Kidney capillary endothelial cell (primary cell): ENCODE measurements at places on chromosomes 16 and 17.

DNA sequence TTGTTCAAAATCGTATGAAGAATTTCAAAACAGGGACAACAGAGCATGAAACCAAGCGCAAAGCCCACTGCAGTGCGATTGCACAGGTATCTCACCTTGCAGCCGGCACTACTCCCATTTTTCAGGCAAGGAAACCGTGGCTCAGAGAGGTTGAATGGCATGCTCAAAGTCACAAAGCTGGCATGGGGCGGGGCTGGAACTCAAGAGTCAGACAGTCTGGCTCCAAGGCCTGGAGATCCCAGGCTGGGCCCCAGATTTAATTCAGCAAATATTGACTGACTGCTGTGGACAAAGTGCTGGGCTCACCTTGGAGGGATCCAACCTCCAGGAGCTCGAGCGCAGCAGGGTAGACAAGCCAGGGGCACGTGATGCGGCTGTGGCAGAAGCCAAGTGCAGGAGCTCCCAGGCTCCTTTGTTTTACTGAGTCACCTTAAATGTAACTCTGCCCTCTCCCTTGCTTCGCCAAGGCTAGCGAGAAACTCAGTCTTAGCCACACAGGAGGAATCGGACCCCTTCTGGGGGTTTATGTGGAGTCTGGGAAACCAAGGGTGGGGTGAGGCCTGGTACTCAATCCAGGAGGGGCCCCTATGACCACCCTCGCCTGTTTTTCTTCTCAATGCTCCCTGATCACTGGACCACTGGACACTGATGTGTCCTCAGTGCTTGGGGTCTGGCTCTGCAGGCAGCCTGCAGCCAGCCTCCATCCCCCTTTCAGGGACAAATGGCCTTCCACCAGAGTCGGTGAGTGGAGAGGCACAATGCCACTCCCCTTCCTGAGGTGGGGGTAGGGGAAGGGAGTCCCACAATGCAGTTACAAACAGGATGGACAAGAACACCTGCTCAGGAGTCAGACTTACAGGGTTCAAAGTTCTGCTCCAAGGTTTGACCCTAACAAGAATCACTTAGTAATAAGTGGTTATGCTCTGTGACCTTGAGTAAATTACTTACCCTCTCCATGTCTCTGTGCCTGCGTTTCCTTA lies 3.9 kb upstream of the SPATA20 start:
- DNase-seq = no peak

DNA sequence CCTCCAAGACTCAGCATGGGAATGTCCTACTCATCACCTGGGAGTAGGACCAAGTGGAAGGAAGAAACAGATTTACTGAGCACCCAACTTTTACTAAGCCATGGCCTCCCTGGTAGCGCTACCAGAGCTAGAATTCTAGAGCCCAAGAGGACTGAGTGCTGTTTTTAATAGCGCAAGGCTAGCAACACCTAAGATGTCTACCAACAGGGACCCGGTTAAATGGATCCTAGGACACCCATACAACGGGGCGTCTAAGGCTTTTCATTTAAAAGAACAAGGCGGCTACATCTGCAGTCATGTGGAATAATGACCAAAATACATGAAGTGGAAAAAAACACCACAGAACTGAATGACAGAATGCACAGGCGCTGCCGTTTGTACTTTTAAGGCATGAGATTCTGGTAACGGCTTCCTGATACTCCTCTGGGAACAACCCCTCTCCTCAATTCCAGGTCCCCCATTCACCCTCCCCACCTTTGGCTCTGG lies 5.1 kb downstream of the GGA2 start:
- DNase-seq = no peak

DNA sequence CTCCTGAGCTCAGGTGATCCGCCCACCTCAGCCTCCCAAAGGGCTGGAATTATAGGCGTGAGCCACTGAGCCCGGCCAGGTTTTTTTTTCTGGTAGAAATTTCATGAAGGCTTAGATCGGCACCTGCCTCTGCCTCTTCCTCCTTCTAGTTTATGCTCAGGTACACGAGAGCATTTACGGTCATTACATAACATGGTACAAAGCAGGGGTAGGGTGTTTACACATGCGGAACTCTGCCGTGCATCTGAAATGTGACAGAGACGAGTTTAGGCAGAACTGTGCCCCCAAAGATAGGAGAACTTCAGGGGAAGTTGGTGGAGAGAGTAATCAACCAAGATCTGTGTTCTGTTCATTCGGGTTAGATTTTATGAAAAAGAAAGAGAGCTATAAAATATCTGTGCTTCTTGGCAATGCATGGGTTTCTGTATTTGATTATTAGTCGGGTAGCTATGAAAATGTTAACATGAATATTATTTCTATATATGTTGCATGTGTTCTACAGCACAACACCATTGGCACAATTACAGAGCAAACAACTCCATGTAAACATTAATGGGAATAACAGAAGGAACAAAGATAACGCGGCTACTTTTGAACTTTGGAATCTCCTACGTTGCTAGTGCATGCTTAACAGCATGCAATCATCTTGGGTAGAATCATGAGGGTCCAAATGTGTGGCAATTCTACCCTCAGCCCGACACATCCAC lies 23.5 kb upstream of the MAP2K6 start:
- DNase-seq = no peak

- no peak for DNase-seq
Measured at GRCh38 chr17:40535924-40536294, 29.4 kb downstream of the CCR7 start.

DNA sequence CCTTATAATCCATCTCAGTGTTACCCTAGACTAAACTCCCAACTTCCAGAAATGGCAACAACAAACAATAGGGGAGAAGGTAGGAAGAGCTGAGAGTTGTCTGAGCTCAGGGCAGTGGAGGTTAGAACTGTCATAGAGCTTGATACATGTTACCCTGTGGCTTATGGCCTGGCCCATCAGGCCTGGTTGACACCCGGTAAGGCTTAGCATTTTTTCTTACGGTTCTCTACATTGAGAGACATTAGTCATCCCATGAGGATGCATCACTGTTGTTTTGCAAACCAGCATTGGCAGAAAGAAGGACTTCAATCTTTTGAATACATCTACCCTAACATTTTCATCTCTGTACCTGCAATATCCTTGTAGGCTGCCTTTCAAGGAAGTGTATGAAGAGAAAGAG lies 226.6 kb downstream of the PHKB start:
- DNase-seq = no peak

GRCh38 chr16:3174618-3175148 lies 13.3 kb upstream of the OR1F1 start:
- no peak for DNase-seq

GRCh38 chr17:2040942-2041560 lies 771 bp upstream of the OVCA2 start:
- DNase-seq = no peak

DNA sequence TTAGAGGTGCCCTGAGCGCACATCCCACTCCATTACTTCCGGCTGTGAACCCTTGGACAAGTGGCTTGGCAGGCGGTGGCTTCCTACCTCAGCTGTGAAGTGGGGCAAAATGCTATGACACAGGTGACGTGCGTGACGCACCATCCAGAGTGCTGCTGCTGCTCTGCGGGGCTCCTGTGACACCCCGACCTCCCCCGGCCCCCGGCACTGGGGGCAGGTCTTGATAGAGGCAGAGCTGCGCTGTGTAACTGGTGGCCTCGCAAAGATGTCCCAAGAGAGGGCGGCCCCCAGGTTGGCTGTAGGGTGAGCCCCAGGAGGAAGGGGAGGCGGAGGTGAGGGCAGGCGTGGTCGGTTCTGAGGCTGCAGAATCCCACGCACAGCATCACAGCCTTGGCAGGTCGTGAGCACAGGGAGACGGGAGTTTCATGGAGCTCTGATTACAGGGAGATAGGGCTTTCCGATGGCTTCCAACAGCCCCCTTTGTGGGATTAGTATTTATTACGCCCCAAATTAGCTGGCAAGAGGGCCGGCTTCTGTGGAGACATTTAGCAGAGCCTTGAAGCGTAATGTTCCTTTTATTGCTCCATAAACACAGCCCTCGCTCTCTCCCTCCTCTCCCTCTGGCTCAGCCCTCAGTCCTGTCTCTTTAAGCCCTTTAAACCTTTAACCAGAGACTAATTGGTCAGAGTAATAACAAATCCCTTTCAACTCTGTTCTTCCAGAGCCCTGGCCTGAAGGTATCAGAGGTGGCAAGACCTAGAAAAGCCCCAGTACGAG lies 328.1 kb downstream of the C16orf95 start:
- DNase-seq = no peak

DNA sequence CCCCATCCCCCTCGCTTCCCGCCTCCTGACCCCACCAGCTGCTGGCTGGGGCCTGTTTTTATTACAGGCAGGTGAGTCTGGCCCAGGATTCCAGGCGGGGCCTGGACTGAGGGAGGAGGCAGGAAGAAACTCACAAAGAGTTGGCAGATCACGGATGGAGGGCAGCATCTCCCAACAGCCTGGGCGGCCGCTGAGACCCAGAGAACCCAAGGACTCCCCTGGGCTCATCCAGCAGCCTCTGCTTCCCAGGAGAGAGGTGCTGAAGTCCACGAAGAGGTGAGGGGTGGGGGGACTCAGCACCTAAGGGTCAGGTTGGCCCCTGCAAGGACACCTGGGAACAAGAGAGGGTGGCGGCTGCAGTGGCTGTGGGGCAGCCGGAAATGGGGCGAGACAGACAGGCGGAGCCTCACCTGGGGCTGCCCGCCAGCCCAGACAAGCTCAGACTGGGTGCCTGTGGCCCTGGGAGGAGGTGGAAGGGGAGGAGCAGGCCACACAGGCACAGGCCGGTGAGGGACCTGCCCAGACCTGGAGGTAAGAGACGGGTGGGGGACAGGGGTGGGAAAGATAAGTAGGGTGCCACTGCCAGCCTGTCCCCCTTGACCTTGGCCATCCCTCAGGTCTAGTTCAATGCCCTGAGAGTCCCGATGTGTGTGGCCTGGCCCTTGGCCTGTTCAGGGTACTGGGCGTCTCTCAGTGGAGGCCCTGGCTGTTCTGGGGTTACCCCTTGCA lies 8.7 kb upstream of the ADGRG1 start:
- no peak for DNase-seq

- DNase-seq = no peak
Measured at GRCh38 chr17:32609085-32609484, 122.3 kb downstream of the CDK5R1 start.

DNA sequence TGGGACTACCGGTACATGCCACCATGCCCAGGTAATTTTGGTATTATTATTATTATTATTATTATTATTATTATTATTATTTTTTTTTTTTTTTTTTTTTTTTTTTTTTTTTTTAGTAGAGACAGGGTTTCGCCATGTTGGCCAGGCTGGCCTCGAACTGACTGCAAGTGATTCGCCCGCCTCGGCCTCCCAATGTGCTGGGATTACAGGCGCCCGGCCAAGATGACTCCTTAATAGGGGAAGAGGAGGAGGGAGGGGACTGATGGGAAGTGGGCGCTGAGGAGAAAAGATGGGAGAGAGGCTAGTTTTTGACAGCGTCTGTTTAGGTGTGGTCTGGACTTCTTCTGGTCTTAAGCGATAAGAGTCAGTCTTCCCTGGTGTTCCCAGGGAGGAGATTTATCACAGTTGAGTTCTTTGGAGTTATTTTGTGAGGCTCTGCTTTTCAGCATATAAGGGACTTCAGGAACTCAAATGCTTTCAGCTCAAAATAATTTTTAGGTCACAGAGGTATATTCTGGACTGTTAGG lies 34.4 kb upstream of the SLC5A10 start:
- DNase-seq = no peak

DNA sequence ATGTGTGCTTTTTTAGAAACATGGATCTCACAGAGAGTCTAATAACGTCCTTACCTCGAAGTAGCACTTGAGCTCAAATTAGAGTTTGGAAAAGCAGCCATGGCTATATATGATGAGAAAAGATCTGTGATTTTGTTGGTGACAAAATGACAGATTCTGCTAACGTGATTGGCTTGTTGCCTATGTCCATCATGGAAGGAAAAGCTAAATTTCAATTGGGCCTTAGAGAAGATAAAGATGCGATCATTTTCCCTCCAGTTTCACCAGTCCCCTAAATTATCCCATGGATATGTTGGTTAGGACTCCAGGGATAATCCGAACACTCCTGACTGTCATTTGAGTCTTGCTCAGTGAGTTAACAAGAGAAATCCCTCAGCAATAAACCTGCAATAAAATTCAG lies 175.8 kb downstream of the C16orf95 start:
- DNase-seq = no peak
